ENCODE measurements at places on chromosomes 3 and 15.

- no peak for DNase-seq
Observed at GRCh38 chr3:139131951-139132350, 87.3 kb upstream of the PRR23C start.

- DNase-seq, result no peak
Observed at GRCh38 chr3:9276761-9277370, 27.4 kb upstream of the SRGAP3 start.

- DNase-seq, result no peak
Observed at GRCh38 chr3:174116421-174116820, 718.9 kb downstream of the NLGN1 start.

DNA sequence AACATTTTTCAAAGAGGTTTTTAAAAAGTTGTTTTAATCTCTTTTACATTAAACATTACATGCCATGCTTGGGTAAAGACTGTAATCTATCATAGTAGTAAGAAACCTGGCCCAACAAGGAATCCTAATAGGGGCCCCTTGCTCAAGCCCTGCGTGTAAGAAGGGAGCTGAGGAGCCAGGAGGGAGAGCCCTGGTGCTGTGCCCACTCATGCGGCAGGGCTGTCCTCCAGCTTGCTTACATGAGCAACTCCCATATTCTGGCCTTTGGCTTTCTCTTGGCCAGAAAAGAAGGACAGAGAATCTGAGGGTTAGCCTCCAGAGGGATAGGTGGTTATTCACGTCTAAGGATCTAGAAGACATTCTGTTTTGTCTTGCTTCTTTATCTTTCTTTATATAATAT is 49.8 kb downstream of the KBTBD12 start:
- no peak for DNase-seq

- DNase-seq, result no peak
Observed at GRCh38 chr3:87336761-87337160, 60.4 kb upstream of the POU1F1 start.

All from stimulated activated CD4-positive, alpha-beta T cell treated with anti-CD3 and anti-CD28 coated beads, Interleukin-12 subunit alpha, Interleukin-12 subunit beta, amount 100 ng/mL, for 4 hours (primary cell).